AML-193 (cell line): ENCODE measurements at places on chromosomes 6 and 20.

GRCh38 chr20:20580139-20580538 lies 132.3 kb downstream of the RALGAPA2 start:
- DNase-seq: no peak

- DNase-seq: peak; percentile 69
These were observed 449.8 kb downstream of the HACE1 start for GRCh38 chr6:104409913-104410312.

GRCh38 chr20:4989570-4989969 lies 11.7 kb downstream of the SLC23A2 start:
- no peak for DNase-seq

DNA sequence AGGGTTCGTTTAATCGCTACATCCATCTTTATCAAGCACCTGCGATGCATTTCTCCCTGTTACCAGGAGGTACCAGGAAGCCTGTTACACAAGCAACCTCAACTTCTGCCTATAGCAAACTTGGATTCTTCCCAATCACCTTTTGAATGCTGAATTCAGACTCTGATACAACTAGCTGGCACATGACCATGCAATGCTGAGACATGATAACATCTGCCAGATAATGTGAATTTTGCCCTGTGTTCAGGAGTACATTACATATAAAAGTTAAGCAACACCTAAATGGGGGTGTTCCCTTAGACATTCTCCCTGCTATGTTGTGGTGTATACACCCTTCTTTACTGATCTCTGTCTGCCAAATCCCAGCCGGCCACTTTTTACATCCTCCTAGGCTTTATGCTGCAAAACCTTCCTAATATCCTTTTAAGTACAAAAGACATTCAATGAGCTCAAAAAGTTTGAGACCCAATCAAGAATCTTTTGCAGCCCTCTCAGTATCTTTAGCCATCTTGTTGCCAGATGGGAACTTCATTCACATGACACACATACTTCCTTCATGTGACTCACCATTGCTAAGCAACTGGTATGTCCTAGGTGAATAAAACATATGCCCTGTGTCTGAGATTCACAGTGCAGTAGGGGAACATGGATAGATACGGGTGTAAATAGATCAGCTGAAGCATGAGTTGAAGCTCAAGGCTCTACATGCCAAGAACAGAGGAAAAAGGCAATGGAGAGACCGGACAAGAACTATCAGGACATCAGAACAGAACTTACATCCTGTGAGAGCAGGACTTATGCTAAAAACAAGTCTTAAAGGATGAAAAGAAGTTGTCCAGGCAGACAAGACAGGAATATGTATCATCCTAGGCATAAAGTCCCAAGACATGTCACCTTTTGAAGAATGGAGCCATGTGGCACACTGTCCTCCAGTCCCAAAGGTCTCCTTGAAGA lies 84.3 kb downstream of the ZHX3 start:
- DNase-seq: no peak

- DNase-seq: no peak
These were observed 41.7 kb downstream of the PLN start for GRCh38 chr6:118589649-118590365.
